A549 treated with Hydrocortisone at 1 μM for 4 hours (cell line): ENCODE measurements at places on chromosomes 1 and 21. TPM values are rescaled to one million over a fixed set of nuclear protein-coding genes. Genes with fewer than 3 reads are reported as not detected.

The TMEM52 gene
- 0.44 to 1.4 TPM (median 0.93 TPM) in 5 replicates for total RNA-seq

The SPRTN gene
- total RNA-seq: 12.2 to 15.7 TPM (median 14.0 TPM) in 5 replicates

The LCE6A gene
- total RNA-seq: not detected in 5 replicates

The MRPL9 gene
- total RNA-seq: 68.3 to 87.8 TPM (median 85.6 TPM) in 5 replicates

The RAB7B gene
- 0.58 to 1.7 TPM (median 1.1 TPM) in 5 replicates for total RNA-seq

The FAM72C gene
- 3.6 to 5.5 TPM (median 4.7 TPM) in 5 replicates for total RNA-seq

The BCL10 gene
- total RNA-seq: 12.2 to 15.1 TPM (median 13.0 TPM) in 5 replicates

The SERINC2 gene
- 19.9 to 30.9 TPM (median 27.6 TPM) in 5 replicates for total RNA-seq

The UBE2U gene
- total RNA-seq: not detected in 5 replicates

The PIGR gene
- 0.01 to 0.05 TPM (median 0.03 TPM) in 3 of 5 replicates, not detected in the others for total RNA-seq

The C1orf141 gene
- not detected in 5 replicates for total RNA-seq

The LCE3E gene
- total RNA-seq: 0.30 TPM in 1 of 5 replicates, not detected in the others
